ENCODE measurements at places on chromosomes 7 and 10. TPM values are rescaled to one million over a fixed set of nuclear protein-coding genes. Genes with fewer than 3 reads are reported as not detected.

THSD7A gene
- total RNA-seq: 0.17 TPM

ZNF25 gene
- 19.5 TPM for total RNA-seq

CFAP46 gene
- 0.20 TPM for total RNA-seq

CTAGE8 gene
- total RNA-seq: not detected

MRC1 gene
- total RNA-seq: under 0.01 TPM

GPR26 gene
- not detected for total RNA-seq

TMEM176A gene
- total RNA-seq: not detected

TMEM225B gene
- 0.52 TPM for total RNA-seq

CLRN3 gene
- not detected for total RNA-seq

OR9A4 gene
- not detected for total RNA-seq

SYT15 gene
- 0.17 TPM for total RNA-seq

PTPRZ1 gene
- total RNA-seq: 0.46 TPM

PTPN20 gene
- total RNA-seq: 4.5 TPM

ST8SIA6 gene
- not detected for total RNA-seq

EGR2 gene
- 1.7 TPM for total RNA-seq

LIPK gene
- not detected for total RNA-seq

RBAK gene
- 11.6 TPM for total RNA-seq

ZNF736 gene
- total RNA-seq: 7.4 TPM

ANK3 gene
- total RNA-seq: 67.8 TPM

SSC4D gene
- total RNA-seq: 0.65 TPM

PTER gene
- total RNA-seq: 4.3 TPM

NUTM2E gene
- total RNA-seq: not detected

FAM180A gene
- 51.3 TPM for total RNA-seq

FAM25G gene
- not detected for total RNA-seq

HOXA10 gene
- total RNA-seq: not detected

DYDC2 gene
- not detected for total RNA-seq
